Suppressor macrophage (primary cell): ENCODE measurements at places on chromosomes 4 and X.

DNA sequence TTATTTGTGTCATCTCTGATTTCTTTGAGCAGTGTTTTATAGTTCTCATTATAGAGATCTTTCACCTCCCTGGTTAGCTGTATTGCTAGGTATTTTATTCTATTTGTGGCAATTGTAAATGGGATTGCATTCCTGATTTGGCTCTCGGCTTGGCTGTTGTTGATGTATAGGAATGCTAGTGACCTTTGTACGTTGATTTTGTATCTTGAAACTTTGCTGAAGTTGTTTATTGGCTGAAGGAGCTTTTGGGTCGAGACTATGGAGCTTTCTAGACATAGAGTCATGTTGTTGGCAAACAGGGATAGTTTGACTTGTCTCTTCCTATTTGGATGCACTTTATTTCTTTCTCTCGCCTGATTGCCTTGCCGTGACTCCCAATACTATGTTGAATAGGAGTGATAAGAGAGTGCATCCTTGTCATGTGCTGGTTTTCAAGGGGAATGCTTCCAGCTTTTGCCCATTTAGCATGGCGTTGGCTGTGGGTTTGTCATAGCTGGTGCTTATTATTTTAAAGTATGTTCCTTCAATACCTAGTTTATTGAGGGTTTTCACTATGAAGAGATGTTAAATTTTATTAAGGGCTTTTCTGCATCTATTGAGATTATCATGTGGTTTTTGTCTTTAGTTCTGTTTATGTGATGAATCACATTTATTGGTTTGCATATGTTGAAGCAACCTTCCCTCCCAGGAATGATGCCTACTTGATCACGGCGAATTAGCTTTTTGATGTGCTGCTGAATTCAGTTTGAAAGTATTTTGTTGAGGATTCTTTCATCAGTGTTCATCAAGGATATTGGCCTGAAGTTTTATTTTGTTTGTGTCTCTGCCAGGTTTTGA is 72.7 kb upstream of the BOD1L1 start:
- no peak for DNase-seq

DNA sequence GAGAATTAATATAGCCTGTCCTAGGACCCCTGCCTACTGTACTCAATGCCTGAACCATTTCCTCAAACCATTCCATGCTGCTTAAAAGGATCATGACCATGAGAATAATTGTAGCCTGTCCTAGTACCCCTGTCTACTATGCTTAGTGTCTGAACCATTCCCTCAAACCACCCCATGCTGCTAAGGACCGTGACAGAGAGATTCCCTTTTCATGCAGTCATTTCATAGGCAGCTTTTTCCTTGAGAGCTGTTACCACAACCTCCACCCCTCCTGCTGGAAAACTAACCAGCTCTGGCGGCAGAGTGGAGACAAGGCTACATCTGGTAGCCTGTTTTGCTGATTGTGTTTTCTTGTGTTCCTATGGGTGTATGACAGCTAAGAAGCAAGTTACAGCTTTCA is 174.9 kb upstream of the SMARCAD1 start:
- DNase-seq = no peak

DNA sequence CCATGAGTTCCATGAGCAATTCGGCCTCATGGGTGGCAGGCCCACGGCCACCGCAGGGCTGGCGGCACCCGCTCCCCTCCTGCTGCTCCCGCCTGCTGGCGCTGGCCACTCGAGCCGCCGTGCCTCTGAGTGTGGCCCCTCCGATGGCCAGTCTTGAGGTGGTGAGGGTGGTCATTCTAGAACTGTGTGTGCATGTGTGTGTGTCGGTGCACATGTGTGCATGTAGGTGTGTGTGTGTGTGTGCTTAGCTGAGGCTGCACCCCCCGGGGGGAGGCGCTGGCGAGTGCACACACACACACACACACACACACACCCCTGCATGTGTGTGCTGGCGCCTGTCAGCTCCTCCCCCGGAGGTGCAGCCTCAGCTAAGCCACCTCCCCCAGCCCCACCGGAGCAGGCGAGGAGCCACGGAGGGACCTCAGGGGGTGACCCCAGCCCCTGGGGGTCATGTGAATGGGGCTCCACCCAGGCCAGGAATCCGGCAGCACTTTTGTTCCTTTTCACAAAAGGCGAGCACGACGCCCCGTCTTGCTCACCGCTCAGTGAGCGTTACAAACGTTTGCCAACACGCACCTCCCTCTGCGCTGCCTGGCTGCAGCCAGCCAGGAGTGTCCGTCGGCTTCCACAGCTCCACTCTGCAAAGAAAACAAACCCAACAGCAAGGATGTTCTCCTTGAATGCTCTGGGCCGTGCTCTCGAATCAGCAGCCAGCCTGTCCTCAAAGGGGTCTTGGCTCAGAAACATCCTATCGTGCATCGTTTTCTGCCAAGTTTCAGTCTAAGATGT is 29.9 kb downstream of the FGFRL1 start:
- no peak for DNase-seq

DNA sequence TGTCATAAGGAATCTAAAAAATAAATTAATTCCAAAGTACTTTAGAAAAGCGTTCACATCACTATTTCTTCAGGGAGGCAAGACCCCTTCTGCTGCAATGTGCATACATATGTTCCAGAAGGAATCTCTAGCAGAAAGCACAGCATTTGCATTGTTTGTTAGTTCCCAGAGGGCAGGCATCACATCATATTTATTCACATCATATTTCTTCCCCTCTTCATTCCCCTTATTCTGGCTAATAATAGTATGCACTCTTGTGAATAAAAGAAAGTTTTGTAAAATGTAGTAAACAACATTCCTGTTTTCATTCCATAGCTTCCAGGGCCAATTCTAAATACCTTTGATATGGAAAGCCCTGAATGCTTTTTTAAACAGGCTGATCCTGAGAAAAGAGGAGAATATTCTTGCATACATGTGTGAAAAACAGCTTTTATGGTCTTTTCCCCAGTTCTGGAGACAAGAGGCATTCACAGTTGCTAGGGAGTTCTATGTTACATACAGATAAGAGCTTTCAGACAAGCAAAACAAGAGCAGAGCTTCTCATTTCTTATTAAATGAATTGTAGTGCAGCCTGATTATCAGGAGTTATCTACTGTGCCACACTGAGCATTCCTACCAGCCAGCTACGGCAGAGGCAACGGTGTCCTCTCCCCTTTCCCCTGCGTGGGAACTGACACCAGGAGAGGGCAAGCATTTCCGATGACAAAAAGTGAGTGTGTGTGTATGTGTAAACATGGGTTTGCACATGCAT is 15.2 kb downstream of the GATB start:
- DNase-seq = no peak

DNA sequence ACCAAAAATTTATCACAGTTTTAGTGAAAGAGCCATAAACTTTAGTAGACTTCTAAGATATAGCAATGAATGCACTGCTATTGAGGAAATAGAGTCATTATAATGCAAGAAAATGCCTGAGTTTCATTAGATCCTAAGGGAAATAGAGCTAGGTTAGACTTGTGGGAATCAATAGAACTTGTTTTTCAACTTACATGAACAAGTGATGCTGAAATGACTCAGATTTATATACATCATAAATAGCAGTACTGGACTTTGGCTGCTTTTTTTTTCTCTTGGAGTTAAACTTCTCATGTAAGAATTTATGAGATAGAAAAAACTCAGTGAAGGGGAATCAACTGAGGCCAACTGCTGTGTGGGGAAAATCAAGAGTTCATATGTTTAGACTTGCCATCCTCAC is 216.5 kb upstream of the AADAT start:
- no peak for DNase-seq

GRCh38 chr4:4407299-4408131 is 20.6 kb downstream of the NSG1 start:
- no peak for DNase-seq

DNA sequence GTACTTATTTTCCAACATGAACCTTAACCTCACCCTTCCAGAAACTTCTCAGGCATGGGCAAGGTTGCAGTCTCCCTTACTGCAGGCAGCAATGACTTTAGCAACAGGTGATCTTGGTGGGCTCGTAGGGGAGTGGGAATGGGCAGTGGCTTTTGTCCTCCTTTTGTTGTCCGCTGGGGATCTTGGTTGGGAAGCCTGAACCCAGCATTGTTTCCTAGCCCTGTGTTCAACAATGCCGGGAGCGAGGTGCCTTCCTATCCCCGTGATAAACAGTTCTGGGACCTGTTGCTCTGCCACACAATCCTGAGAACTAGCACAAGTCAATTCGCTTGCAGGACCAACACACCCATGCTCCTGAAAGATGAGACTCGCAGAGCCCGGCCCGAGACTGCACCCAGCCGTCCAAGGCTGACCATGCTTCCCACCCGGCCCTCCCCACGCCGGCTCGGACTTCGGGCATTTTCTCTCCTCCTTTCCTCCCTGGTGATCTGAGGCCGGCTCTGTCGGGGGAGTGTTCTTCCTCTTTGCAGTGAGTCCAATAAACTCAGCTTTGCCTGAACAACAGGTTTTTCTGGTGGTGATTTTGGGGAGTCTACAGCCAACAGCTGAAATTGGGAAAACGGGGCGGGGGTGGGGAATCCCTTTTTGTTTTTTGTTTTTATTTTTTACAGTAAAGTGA is 20.2 kb downstream of the IRAK1 start:
- DNase-seq = peak; percentile 44

GRCh38 chrX:108059801-108060200 is 14.9 kb downstream of the VSIG1 start:
- no peak for DNase-seq

DNA sequence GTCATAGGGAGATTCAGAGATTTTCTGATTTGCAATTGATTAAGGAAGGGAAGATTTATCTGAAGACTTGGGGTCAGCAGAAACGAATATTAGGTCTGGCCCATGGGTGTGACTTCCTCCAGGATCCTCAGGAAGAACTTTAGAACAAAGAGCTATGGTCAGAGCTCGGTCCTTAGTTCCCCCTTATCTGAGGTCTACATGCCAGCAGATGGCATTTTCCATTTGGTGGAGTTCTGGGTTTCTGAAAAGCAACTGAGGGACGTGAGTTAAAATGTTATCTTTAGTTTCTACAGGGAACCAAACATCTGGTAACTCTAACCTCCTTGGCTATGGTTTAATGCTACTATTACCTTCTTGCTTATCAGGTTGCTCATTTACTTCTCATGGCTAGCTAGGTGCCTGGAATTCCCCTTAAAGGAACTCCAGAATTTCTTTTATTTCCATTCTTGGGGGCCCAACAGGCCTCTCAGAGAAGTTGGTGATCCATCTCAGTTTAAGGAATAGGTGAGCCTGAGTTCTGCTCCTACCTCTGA is 40.7 kb downstream of the KLF3 start:
- no peak for DNase-seq

GRCh38 chr4:154858166-154858565 is 77.1 kb downstream of the RBM46 start:
- no peak for DNase-seq

DNA sequence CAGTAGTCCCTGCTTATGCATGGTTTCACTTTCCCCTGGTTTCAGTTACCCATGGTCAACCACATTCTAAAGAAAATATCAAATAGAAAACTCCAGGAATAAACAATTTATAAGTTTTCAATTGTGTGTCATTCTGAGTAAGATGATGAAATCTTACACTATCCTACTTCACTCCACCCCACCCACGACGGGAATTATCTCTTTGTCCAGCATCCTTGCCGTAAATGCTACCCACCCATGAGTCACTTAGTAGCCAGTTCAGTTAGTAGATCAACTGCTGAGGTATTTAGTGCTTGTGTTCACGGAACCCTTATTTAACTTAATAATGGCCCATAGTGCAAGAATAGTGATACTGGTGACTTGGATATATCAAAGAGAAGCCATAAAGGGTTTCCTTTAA is 91.4 kb downstream of the KLHL13 start:
- DNase-seq = no peak

GRCh38 chr4:79088946-79089691 is 149.9 kb upstream of the PAQR3 start:
- DNase-seq = no peak

DNA sequence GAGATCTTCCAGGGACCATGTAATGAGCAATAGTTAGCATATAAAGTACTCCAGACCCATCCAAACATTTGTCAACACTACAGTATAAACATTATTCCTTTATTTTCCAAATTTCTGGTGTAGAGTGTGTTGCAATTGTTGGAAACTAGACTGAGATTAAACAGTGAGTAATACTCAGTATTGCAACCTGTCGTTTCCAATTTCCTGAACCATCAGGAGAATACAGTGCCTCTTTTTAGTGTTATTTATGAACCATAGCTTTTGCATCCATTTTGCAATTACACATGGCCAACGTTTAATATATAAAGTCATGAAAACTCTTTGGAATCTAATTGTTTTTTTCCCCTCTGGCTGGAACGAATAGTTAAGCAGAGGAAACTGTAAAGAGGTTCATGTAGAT is 58.3 kb upstream of the DHRSX start:
- no peak for DNase-seq

DNA sequence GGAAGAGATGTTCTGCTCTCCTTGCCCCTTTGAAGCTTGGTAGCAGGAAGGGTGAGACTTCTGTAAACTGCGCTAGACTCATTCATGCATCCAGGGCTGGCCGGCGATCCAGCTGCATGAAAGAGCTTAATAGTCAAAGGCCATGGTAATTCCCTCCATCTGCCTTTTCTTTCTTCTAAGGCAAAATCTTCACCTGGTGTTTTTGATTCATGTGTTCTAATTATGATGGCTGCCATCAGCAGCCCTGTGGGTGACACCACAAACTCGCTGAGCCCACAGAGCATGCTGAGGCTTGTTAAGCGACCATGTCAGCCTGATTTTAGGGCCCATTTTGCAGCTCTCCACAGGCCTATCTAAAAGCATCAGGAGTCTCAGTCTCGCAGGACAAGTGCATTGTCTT is 450.1 kb upstream of the TENM3 start:
- no peak for DNase-seq

- no peak for DNase-seq
Observed at GRCh38 chr4:61911313-61911756, 711.2 kb downstream of the ADGRL3 start.

DNA sequence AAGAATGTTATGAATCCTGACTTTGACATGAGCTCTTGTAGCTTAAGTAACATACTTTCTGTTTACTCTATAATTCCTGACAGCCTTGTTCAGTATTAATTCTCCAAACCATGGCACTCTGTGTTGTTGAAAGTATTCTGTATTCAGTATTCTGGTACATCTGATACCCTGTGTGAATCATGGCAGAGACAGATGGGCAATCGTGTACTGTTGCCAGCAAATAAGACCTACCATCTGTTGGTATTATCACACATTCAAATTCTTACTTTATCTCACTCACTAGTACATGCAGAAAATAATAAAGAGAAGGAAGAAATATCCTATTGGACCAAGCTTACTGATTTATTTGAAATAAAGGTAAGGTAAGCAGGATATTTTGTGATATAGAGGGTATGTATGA is 7.9 kb downstream of the MBTPS2 start:
- no peak for DNase-seq
